ENCODE measurements at places on chromosomes 13 and 19. TPM values are rescaled to one million over a fixed set of nuclear protein-coding genes. Genes with fewer than 3 reads are reported as not detected.

Gene RABAC1
- total RNA-seq, result 315 TPM

Gene RFPL4A
- total RNA-seq, result 0.49 TPM

Gene TMTC4
- 28.7 TPM for total RNA-seq

Gene MYO1F
- not detected for total RNA-seq

- peak; percentile 33 for DNase-seq
Measured at GRCh38 chr19:50710094-50710493, 9.5 kb downstream of the SHANK1 start.

GRCh38 chr13:25147638-25148401 is 24.3 kb downstream of the AMER2 start:
- no peak for DNase-seq

DNA sequence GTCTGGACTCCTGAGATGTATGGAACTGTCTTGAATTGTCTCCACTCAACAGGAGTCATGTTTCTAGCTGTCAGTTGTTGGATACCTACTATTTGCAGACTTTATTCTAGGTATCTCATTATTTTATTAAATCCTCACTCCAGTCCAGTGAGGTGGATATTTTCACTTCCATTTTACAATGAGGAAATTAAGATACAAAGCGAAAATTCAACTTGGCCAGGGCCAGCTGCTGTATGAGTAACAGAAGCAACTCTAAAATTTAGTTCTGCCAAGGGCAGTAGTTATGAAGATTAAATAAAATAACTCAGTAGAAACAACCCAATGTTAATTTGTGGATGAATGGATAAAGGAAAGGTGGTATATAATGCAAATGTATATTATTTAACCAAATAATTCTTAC is 12.6 kb upstream of the NDFIP2 start:
- DNase-seq, result no peak

DNA sequence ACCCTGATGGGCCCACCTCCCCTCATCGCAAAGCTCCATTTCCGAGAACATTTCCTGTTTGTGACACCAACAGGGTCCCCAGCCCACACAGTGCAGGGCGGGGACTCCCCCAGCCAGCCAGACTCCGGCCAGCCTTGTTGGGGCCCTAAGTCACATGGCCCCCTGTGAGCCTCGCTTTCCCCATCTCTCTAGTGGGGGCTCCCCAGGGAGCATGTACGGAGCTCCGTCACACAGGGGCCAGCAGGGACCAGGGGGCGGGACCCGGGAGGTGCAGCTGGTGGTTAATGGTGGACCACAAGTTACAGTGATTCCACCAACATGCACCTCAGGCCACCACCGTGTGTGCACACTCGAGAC is 1.7 kb downstream of the TBXA2R start:
- no peak for DNase-seq

All from G401 (cell line).